IMR-90 (cell line): ENCODE measurements at places on chromosomes 5 and 9. TPM values are rescaled to one million over a fixed set of nuclear protein-coding genes. Genes with fewer than 3 reads are reported as not detected.

DNA sequence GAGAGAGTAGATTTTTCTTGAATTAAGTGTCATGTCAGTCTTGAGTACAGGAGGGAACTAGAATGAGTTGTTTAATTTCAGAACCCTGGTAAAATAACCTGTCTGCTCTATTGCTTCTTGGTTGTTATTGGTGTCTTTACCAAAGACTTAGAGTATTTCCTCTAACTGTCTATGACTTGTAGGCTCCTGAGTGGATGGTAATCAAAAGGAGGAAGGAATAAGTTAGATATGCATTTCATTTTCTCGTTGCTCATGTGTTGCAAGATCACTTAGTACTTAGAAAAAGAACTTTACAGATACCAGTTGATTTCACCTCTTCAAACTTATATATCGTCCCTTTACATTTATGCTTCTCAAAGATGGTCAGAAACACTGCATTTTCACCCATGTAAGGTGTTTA is 31.1 kb downstream of the UHRF2 start:
- H3K27ac ChIP-seq: no peak overlapping the region
- H3K36me3 ChIP-seq: peaks cover 12% of the 10 kb centered on the region
- DNase-seq: no peak

- peaks cover 4% of the 10 kb centered on the region for H3K4me1 ChIP-seq
- peaks cover 11% of the 10 kb centered on the region for H3K36me3 ChIP-seq
- no peak for DNase-seq
- H3K4me3 ChIP-seq: no peak overlapping the region
- H3K27me3 ChIP-seq: no peaks in the 10 kb centered on the region
- H3K27ac ChIP-seq: no peak overlapping the region
Measured at GRCh38 chr5:147412561-147412960, 97.3 kb downstream of the DPYSL3 start.

DNA sequence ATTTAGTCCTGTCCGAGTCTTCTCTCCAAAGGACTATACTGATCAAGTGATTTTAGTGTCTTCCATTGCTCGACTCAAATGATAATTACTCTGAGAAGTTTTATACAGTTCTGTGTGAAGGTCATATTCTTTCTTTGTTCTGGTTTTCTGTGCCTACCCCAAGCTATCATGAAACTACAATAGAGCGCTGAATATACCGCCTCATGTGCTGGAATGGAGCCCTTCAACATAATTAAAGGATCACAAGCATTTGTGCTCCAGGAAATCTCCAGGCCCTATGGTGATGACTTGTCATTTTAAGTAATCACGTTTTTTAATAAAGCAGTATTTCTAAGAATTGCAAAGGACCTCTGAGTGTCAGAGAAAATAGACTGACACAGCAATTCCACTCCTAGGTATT is 10.9 kb upstream of the SLC31A2 start:
- no peaks in the 10 kb centered on the region for H3K36me3 ChIP-seq
- H3K27me3 ChIP-seq: peaks cover 20% of the 10 kb centered on the region
- H3K27ac ChIP-seq: no peak overlapping the region
- no peaks in the 10 kb centered on the region for H3K4me1 ChIP-seq

NRARP gene
- total RNA-seq: not detected in 2 replicates

- H3K4me1 ChIP-seq: peaks cover 4% of the 10 kb centered on the region; the same call in 1 of the 2 replicates
- DNase-seq: peak; percentile 76
- no peaks in the 10 kb centered on the region for H3K36me3 ChIP-seq
- no peak overlapping the region for H3K4me3 ChIP-seq
- no peaks in the 10 kb centered on the region; the same call in 1 of the 2 replicates for H3K27me3 ChIP-seq
Measured at GRCh38 chr5:148469501-148469935, 85.8 kb downstream of the FBXO38 start.

- no peak overlapping the region for H3K27ac ChIP-seq
- H3K36me3 ChIP-seq: no peaks in the 10 kb centered on the region
Measured at GRCh38 chr9:124688238-124688904, 82.7 kb downstream of the NR6A1 start.

ANKH gene
- total RNA-seq: 5.2 and 5.6 TPM in 2 replicates
